ENCODE measurements at places on chromosomes 2 and 18.

DNA sequence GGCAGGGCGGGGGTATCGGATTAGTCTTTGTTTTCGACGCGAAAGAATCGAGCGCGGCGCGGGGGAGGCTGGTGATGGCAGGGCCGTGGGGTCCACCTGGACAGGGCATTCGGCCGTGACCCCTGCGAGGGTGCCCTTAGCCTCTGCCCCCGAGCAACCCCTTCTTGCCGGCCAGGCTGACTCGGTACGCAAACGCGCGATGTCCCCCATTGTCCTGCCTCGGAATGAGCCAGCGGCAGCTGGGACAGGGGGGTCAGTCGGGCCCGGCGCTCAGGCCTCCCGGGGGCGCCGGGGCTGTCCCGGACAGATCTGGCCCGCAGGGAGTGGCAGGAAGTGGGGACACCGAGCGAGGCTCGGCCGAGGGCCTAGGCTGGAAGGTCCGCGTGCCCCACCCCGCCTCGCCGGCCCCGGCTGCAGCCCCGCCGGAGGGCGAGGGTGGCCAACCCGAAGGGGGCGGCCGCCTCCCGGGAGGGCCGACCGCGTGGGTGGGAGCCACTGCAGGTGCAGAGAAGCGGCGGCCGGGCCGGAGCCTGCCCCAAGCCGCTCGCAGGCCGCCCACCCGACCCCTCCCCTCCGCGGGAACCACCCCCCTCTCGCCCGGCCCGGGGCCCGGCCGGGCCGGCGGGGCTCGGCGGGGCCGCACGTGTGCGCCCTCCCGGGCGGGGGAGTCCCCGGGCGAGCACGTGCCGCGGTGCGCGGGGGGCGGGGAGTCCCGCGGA lies at the start of gene TET3:
TSS of gene TET3 (plus strand) at position 708 of the 719 bp plus-strand sequence. CDS start 1,494 bp downstream, outside the sequence.
- DNase-seq, result no peak

DNA sequence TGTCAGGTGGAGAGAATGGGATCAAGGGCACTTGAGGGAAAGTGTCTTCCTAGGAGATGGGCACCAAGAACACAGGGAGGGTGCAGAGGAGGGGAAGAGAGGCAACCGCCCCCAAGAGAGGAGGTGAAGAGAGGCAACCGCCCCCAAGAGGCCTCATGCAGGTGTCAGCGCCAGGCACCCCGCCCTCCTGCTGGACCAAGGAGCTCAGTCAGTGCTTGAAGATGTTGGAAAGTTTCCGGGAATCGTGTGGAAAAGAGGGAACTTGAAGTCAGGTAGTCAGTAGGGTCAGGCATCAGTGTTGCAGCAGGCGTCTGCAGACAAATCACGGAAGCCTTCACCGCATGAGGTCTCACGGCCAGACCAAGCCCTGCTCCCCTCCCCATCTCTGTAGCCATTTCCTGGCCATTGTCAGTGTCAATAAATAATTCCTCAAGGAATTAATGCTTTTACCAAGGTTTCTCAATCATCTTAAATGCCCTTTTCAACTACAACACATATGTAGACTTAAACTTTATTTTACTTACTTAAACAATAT lies 353.1 kb downstream of the EIPR1 start:
- no peak for DNase-seq

DNA sequence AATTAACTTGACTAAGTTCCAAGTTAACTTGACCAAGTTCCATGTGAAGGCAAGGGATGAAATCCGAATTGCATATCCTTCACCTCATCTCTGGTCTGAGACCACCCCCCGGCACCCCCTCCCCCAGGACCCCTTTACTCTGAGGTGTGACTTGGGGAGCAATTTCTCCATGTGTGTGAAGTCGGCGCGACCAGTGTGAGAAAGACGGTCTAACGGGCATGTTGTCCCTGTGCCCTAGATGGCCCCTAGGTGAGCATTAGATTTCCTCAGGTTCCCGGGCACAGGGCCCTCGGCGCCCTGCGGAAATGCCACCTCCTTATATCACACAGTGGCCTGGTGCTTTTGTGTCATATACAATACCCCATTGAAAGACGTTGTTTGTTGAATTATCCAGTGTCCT lies 137.1 kb downstream of the CTIF start:
- no peak for DNase-seq

- DNase-seq, result no peak
Measured at GRCh38 chr18:63961435-63961980, 8.4 kb upstream of the SERPINB8 start.
